ENCODE measurements at places on chromosomes 12 and 14.
A peak's percentile ranks its signal among the peaks of the same experiment; 100 is the strongest.

DNA sequence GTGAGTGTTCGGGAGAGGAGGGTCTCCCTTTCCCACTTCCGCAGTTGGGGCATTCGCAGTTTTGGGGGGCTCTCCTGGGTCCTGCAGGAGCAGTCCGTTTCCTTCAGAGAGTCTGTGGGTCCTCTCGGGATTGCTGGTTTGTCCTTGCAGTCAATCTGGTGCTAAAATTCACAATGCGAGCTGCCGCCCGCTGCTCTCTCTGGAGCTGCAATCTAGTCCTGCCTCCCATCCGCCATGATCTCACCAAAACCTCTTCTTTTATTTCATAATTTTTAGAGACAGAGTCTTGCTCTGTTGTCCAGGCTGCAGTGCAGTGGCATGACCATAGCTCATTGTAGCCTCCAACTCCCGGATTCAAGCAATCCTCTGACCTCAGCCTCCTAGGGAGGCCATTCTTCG lies 22.5 kb downstream of the RNFT2 start:
- DNase-seq, result no peak

DNA sequence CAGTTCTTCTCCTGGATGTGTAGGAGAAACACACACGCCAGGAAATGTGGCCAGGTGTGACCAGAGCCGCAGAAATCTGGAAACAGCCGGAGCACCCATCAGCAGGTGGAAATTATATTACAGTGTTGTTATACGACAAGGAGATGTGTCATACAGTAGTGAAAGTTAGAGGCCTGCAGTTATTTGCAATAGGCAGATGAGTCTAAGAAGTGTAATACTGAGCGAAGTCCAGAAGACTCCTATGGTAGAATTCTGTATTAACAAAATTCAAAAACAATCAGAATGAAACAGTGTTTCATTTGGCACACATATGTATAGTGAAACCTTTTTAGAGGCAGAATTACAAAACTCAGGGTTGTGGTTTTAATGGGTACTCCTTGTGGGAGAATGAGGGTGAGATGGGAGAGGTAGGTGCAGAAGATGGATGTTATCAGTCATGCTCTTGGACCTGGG lies 39.3 kb upstream of the AMN start:
- DNase-seq, result no peak

GRCh38 chr14:87483271-87484260 lies 509.4 kb downstream of the GALC start:
- no peak for DNase-seq

DNA sequence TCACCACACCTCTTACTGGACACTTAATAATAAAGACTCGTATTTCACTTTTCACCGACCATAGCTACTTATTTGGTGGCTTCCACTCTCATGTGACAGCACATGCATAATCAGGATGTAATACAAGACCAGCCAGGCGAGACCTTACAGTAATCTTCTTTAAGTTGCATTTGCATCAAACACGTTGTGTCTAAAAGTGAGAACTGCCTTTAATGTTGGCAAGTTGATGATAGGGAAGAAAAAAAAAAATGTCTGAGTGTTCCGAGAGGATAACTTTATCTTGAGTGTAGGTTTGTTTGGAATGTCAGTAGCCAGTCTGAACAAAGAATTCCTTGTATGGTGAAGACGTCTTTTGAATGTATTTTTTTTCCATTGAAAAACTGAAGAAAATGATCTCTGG lies 440.4 kb downstream of the ADAMTS20 start:
- no peak for DNase-seq

DNA sequence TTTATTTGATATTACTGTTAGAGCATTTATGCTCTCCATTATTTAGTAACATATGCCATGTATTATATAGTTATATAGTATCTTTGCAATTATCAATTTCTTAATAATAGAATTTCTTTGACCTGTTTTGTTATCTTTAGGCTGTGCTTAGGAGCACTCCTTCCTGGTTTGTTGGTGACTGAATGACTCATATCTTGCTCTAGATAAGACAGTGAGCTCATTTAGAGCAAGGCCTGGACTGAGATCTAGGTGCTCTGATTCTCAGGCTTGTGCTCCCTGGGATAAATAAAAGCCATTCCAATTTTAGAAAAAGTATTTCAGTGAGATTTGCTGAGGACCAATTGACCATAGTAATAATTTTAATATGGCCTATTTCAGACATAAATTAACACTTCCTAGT lies 951.2 kb downstream of the FLRT2 start:
- no peak for DNase-seq

DNA sequence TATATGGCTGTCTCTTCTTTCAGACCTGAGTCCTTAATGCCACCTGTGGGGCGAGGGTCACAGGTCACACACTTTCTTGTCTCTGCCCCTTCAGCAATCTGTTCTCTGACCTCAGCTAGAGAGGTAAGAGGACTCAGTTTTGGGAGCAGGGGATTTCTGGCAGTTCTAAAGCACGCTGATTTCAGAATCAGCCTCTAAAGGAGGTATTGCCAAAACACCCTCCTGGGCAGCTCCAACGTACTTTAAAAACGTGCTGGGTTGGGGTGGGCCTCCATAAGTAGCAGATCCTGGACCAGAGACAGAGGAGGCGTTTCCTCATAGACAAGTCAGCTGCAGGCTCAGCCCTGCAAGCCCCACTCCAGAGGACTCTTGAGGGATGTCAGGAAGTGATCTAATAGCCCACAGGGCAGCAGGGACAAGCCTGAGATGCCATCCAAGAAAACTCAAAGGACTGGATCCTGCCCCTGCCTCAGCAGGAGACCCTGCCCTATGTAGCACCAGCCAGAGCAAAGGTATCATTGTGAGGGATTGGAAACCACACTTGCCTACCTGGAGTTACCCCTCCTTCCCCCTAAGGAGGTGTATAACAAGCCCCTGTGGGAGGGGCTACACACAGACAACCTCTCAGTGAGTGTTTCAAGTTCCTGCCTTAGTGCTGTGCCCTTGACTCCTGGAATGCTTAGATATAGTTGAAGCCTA lies 8.5 kb downstream of the CTDSP2 start:
- DNase-seq, result peak; percentile 18

- DNase-seq, result no peak
Measured at GRCh38 chr14:58844544-58844943, 206.8 kb downstream of the DACT1 start.

GRCh38 chr12:15688838-15689625 lies 100.2 kb downstream of the EPS8 start:
- no peak for DNase-seq

DNA sequence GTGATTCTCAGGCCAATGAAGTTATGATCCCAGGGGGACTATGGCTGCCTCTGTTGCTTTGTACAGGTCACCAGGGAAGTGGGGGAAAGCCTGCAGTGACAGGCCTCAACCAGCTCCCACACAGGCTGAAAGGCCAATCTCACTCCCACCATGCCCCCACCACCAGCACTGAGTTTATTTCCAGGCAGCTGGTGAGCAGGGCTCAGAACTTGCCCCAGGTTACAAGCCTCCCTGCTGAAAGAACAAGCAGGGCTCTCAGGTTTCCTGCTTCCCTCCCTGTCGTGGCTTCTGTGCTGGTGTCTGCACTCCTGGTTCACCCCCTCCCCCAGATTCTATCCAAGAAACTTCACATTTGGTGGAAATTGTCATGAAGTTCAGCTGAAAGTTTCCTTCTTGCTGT lies 260.3 kb downstream of the CCDC59 start:
- no peak for DNase-seq

- no peak for DNase-seq
Measured at GRCh38 chr14:101289230-101289690, 272.0 kb upstream of the DIO3 start.

GRCh38 chr12:28759333-28759732 lies 389.7 kb upstream of the FAR2 start:
- no peak for DNase-seq

DNA sequence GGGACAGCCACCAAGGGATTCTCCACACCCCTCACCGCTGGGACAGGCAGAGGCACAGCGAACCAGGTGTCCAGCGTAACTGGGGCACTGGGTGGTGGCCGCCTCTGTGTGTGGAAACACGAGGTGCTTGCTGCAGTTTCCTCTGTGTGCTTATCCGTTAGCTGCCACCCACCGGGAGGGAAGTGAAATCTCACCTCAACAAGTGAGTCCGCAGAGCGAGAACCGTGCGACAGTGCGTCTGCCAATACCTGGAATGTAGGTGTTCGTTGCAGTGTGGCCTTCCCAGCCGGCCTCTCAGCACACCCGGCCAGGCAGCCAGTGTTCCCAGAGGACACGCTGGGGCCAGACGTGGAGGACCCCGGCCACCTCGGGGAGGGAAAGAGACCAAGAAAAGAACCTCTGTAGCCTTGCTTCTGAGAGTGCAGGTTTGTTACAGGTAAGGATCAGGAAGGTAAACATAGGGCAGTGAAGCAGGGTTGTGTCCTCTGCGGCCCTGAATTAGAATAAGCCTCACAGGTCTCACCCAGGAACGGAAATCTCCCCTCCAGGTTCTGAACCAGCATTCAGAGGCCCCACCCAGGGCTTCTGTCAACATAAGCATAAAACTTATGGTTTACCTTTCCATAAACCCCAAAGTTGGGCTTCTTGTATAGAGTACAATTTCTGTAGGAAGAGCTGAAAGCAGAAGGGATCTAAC lies 1.5 kb downstream of the BCL2L14 start:
- no peak for DNase-seq

DNA sequence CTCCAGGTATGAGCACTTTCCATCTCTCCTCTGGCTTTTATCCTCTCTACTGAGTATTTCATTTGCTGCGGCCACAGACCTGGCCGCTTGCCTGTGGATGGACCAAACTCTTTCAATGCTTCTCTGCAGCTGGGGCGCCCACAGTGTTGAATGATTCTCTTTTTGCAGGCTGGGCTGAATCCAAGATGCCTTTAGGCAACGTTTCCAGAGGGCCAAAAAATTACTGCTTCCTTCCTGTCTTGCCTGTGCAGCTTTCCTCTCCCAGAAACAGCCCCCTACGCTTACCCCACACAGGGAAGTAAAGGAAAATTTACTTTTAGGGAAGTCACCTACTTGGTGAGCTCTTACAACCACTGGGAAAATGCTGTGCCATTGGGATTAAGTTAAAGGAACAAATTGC lies 55.6 kb upstream of the JDP2 start:
- no peak for DNase-seq

- no peak for DNase-seq
Measured at GRCh38 chr12:129496226-129496625, 407.6 kb downstream of the TMEM132D start.
